ENCODE measurements at places on chromosomes 6 and 20. TPM values are rescaled to one million over a fixed set of nuclear protein-coding genes. Genes with fewer than 3 reads are reported as not detected.

GRCh38 chr6:7677229-7677628 is 48.7 kb upstream of the BMP6 start:
- no peak for DNase-seq

DNA sequence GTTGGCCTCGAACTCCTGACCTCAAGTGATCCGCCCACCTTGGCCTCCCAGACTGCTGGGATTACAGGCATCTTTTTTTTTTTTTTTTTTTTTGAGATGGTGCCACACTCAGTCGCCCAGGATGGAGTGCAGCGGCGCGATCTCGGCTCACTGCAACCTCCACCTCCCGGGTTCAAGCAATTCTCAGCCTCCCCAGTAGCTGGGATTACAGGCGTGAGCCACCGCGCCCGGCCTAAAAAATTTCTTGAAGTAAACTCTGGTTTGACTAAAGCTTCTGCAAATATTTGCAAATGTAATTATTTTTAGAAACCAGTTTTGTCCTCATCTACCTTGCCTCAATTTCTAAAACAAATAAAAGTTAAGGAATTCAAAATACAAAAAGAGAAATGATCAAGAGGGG is 1.2 kb downstream of the IBTK start:
- no peak for DNase-seq

DNA sequence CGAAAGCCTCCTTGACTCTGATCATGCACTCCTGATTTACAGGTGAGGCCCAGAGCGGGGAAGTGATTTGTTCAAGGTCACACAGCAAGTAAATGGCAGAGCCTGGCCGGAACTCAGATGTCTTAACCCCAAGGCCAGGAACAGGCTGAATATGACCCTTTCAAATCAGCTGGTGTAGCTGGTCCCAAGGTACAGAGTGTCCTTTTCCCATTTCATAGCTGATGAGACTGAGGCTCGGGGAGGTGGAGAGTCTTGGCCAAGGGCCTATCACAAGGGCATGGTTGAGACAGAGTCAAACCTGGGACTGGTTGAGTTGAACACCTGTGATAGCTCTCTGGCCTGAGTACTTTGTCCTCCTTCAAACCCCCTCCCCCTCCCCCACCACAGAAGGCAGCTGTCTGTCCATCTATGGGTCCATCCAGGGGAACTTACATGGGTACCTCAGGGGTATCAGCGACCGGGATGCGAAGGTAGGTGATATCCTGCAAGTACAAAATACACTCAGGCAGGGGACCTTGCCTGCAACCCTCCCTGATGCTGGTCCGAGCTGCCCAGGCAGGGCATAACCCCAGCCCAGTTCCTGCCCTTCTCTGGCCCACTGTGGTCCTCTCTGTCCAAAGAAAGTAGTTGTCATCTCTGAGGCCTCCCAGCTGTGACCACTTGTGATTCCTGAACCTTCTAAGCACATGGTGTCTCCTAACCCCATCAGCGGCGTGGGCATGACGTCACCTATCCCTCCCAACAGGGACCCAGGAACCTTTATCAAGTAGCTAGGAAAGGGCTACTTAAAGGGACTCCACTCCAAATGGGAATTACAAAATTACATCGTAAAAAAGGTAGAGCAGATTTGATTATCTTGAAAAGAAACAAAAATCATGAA is 5.6 kb downstream of the DUSP15 start:
- DNase-seq, result no peak

DNA sequence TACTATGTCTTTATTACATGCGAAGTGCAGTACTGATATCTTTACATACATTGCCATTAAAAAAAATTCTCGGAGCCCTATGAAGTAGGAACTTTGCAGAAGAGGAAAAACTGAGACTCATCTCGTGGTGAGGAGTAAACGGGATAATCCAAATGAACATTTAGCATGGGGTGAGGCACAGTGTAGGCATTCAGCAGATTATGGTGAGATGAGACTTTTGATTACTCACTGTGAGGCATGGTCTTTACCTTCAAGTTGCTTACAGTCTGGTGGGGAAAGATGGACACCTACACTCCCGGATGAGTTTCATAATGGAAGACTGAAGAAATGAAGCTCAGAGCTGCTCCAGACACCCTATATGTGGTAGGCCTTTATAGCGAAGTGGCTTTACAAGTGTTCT is 1.4 kb downstream of the RPRD1B start:
- no peak for DNase-seq

- DNase-seq, result peak; percentile 87
These were observed 108.1 kb downstream of the BCKDHB start for GRCh38 chr6:80214436-80215022.

DNA sequence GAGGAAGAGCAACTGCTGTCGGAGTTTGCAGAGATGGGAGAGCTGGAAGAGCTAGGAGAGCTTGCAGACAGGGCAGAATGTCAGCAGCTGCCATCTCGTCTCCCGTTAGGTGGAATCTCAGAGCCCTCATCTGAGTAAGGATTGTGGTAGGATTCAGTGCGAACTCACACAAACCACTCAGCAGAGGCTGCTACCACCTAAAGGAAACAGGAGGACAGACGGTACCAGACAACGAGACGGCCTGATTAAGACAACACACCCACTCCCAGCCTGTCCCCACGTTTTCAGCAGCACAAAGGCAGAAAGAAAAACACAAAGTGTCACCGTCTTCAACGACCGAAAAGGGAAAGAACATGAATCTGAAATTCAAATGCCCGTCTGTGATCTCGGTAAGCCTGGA is 4.1 kb downstream of the LEMD2 start:
- no peak for DNase-seq

- no peak for DNase-seq
These were observed 37.5 kb upstream of the FAM8A1 start for GRCh38 chr6:17562636-17563035.

DNA sequence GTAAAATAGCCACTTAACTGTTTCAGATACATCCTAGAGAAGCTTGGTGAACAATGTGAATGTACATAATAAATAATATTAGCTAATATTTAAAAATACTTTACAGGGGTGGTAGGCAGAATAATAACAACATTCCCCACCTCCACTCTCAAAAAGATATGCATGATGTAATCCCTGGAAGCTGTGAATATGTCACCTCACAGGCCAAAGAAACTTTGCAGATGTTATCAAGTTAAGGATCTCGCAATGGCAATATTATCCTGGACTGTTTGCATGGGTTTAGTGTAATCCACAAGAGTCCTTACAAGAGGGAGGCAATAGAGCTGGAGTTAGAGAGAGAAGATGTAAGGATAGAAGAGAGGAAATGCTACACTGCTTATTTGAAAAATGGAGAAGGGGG is 7.0 kb upstream of the PTPRK start:
- no peak for DNase-seq

GRCh38 chr20:6718662-6719368 is 48.7 kb upstream of the BMP2 start:
- no peak for DNase-seq

GRCh38 chr6:37696841-37697662 is 631 bp downstream of the MDGA1 start:
- no peak for DNase-seq

- no peak for DNase-seq
These were observed 4.0 kb downstream of the PREP start for GRCh38 chr6:105398859-105399258.

DNA sequence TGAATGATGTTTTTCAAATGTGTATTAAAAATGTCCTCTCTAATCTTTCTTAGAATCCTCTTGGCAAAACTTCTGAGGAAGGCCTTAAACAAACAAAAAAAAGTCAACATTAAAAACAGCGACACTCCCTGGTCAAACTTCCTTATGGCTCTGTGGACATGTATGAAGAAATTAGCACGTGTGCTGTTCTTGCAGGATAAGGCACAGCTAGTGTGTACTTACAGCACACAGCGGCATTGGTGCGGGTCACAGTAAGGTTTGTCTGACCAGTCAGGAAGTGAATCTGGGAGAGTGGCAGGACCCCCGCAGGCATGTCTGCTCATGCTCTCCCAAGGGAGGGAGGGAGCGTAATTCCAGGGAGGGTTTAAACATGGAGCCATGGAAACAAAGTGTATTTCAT is 38.8 kb downstream of the SLC22A1 start:
- DNase-seq, result no peak

GRCh38 chr20:58112017-58112781 is 116.3 kb downstream of the ANKRD60 start:
- DNase-seq, result peak; percentile 82

- no peak for DNase-seq
These were observed 29.6 kb downstream of the ADGB start for GRCh38 chr6:146628350-146628749.

DNA sequence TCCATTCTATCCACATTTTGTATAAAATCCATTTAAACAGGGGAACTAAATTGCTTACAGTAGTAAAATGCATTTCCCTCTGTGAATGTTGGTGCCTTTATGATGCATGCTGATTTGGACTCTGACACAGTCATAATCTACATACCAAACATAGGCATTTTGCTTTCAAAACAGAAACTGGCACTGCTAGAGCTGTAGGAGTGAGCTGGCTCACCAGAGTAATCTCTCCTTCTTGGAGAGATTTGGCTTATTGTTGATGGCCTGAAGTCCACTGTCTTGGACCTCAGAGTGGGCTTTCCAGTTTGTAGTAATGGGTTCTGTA is 363.2 kb upstream of the FLRT3 start:
- DNase-seq, result no peak

GRCh38 chr20:10079964-10080363 is 45.2 kb downstream of the ANKEF1 start:
- DNase-seq, result no peak

GRCh38 chr6:11201772-11202512 is 30.5 kb downstream of the NEDD9 start:
- DNase-seq, result no peak

DNA sequence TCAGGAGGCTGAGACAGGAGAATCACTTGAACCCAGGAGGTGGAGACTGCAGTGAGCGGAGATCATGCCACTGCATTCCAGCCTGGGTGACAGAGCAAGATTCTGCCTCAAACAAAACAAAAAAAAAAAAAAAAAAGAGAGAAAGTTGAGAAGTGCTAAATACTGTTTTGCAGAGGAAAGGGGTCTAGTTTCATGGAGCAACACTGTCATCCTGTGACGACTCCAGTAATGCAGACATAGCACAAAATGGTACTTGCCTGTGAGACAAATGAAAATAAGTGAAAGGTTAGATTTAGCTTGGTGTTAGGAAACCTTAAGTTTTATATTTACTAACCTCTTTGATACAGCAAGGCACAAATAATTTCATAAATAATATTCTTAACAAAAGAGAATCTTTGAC is 29.7 kb downstream of the CEP162 start:
- no peak for DNase-seq

DNA sequence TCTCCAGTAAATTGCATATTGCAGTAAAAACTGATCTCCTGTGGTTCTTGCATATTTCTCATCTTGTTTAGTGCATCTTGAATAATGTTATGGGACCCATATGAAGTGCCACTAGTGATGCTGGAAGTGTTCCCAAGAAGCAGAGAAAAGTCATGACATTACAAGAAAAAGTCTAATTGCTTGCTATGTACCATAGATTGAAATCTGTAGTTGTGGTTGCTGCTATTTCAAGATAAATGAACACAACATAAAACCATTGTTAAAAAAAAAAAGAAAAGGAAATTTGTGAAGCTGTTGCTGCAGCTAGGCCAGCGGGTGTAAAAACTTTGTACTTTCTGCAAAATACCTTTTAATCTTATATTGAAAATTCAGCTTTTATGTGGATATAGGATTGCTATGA is 304.5 kb downstream of the PHF3 start:
- no peak for DNase-seq

DNA sequence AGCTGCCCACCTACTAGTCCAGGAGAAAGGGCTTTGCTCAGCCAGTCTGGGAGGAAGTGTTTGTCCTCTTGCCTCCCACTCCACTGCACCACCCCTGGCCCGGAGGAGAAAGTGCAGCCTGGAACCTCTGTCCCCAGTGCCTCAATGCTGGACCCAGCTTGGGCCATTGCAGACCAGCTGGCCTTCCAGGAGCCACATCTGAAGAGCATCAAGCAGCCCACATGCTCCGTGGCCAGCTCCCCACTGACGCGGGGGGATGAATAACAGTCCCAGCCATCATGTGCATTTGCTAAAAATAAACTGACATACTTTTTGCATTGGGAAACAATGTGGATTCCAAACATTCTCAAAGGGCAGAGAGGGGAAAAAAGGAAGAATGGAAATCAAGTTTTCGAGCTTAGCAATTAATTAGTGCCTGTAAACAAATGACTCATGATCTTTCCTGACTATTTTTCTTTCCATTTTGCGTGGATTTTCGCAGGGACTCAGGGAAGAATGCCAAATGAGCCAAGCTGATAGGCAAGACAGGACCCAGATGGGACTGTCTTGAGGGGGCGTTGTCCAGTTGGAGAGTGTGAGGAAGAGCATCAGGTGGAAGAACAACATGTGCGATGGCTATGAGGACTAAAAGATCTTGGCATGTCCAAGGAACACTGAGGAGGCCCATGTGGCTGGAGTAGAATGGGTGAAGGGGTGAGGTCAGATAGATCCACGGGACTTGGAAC is 34.1 kb downstream of the CEBPB start:
- peak; percentile 48 for DNase-seq

GRCh38 chr6:30443657-30444450 is 45.5 kb upstream of the HLA-E start:
- DNase-seq, result no peak

GRCh38 chr6:42292004-42292740 is 74.5 kb upstream of the MRPS10 start:
- DNase-seq, result no peak

DNA sequence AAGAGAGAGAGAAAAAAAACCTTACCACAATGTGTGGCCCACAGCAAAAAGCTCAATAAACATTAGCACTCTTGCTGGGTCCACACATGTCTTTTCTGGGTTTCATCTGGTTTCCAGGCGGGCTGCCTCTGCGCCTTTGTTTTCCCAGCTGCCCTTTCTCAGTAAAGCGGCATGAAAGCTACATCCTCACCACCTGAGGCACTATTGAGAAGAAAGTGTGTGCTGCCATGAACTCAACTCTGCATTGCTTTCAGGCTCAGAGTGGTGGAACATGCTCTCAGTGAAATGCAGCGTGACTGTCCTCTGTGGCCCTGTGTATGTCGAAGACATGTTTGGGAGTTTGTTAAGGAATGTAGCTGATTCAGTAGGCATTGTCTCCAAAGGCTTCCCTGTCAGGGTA is 102.3 kb downstream of the LYRM2 start:
- no peak for DNase-seq

- DNase-seq, result no peak
These were observed 862 bp upstream of the TFAP2C start for GRCh38 chr20:56628015-56628872.

GRCh38 chr6:25278914-25279747 is at the start of gene CARMIL1:
Gene CARMIL1, plus strand, starts transcription at chr6:25279374. Its CDS starts 422 bp downstream, at chr6:25279796.
- peak; percentile 69 for DNase-seq

Gene PSORS1C2
- not detected for total RNA-seq

Gene SH3BGRL2
- total RNA-seq, result not detected

Gene KCNB1
- total RNA-seq, result not detected

Gene LRRC73
- total RNA-seq, result 0.69 TPM

Gene CCR6
- total RNA-seq, result not detected

Gene FAM50B
- total RNA-seq, result 0.48 TPM

Gene MTO1
- total RNA-seq, result 65.9 TPM

Gene FAM162B
- not detected for total RNA-seq

Gene MCCD1
- total RNA-seq, result not detected

Gene VSTM2L
- total RNA-seq, result not detected

Gene RRAGD
- total RNA-seq, result 0.41 TPM

Gene SLPI
- not detected for total RNA-seq

Gene MEP1A
- not detected for total RNA-seq

Gene CEP43
- total RNA-seq, result 19.5 TPM

Gene KCNG1
- not detected for total RNA-seq

Gene BMP5
- not detected for total RNA-seq

Gene RSPH4A
- not detected for total RNA-seq

Gene ETV7
- not detected for total RNA-seq

Gene TRIM10
- not detected for total RNA-seq

Gene CTAGE9
- total RNA-seq, result not detected
